Stimulated activated CD8-positive, alpha-beta memory T cell treated with anti-CD3 and anti-CD28 coated beads, Interleukin-4, amount 100 ng/mL, for 4 hours (primary cell): ENCODE measurements at places on chromosomes 13 and 19.

- DNase-seq: no peak
Measured at GRCh38 chr19:57473646-57474045, 3.7 kb downstream of the ZNF772 start.

DNA sequence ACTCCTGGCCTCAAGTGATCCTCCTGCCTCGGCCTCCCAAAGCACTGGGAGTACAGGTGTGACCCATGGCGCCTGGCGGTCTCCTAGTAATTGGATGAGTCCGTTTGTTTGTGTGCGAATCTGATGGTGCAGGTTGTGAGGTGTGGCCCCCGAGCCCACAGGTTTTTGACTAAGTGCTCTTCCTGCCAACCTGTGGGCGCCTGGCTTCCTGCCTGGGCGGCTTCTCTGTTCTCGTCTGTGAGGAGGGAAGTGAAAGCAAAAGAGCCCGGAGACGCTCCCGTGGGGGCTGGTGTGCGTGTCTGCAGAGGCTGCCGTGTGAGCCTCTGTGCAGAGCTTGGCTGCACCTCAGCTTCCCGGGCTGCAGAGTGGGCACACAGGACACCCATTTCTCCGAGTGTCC lies 10.0 kb downstream of the ARHGAP45 start:
- DNase-seq: peak; percentile 76

DNA sequence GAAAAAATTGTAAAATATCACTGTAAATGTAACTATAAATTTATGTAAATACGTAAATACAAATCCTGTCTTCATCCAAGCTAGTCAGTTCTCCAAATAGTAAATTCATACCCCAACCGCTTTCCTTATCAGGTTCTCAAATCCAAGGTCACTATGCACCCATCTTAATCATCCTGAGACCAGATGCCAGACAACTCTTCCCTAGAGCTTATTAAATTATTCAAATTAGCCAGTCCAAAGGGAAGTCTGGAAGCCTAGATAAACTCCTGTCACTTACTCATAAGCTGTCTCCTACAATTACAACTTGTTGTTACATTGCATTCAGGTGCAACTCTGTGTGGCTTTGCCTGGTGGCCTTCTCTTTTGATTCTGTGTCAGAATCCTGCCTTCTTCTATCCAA lies 836.1 kb upstream of the PCDH20 start:
- no peak for DNase-seq

GRCh38 chr13:87302931-87303330 lies 368.2 kb upstream of the SLITRK5 start:
- no peak for DNase-seq

GRCh38 chr19:35436477-35437405 lies 11.3 kb upstream of the FFAR2 start:
- DNase-seq: no peak

- no peak for DNase-seq
Measured at GRCh38 chr13:99379856-99380801, 72.9 kb upstream of the GPR183 start.

- DNase-seq: no peak
Measured at GRCh38 chr13:76556627-76557026, 329.6 kb downstream of the KCTD12 start.

DNA sequence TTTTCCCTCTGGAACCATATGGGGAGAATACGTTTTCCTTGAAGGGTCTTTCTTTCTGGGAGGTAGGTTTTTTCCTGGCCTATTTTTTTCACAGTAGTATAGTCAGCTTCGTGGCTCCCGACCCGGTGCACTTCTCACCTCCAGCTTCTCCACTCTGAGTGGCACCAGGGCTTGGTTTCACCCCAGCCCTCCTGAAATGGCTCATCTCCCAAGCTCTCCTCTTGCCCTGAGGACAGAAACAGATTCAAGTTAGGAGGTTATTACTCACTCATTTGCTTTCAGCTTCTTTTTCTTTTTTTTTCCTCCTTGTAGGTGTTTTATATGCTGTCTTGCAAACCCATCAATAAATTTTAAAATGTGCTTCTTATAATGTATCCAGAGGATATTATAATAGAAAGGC lies 199.3 kb downstream of the RFC3 start:
- no peak for DNase-seq

GRCh38 chr13:42984691-42985090 lies 7.3 kb downstream of the EPSTI1 start:
- no peak for DNase-seq

DNA sequence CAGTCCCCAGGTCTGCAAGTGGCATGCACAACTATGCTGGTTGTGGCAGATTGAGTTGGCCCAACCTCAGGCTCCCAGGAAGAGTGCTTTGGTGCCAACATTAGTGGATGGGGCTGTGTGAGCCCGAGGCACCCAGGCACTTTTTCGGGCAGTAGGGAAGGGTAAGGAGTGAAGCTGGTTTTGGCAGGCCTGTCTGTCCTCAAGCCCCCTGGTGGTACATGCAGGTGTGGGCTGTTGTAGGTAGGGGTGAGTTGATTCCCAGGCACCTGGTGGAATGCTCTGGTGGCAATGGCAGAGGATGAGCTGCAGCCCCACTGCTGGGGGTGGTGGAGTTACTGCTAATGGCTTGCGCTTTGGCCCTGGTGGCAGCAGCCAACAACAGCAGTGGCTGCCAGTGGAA lies 723.7 kb upstream of the SLITRK1 start:
- DNase-seq: no peak

GRCh38 chr19:15672580-15673175 lies at the start of gene CYP4F12:
CYP4F12 (plus strand) TSS chr19:15673087; CDS start chr19:15673530, 443 bp downstream.
- no peak for DNase-seq
